Nucleus accumbens (tissue), 56 donors: ENCODE measurements at places on chromosomes 2 and 18.

GRCh38 chr18:79515331-79515730, 119.6 kb downstream of the NFATC1 start:
- DNase-seq: no peak

- DNase-seq: no peak
Measured at GRCh38 chr18:12751503-12751884, 48.7 kb downstream of the PSMG2 start.

- DNase-seq: peak; percentile 93
Measured at GRCh38 chr2:86194751-86195054, 559 bp downstream of the IMMT start.

- no peak for DNase-seq
Measured at GRCh38 chr18:22640281-22640842, 222.6 kb upstream of the CTAGE1 start.

DNA sequence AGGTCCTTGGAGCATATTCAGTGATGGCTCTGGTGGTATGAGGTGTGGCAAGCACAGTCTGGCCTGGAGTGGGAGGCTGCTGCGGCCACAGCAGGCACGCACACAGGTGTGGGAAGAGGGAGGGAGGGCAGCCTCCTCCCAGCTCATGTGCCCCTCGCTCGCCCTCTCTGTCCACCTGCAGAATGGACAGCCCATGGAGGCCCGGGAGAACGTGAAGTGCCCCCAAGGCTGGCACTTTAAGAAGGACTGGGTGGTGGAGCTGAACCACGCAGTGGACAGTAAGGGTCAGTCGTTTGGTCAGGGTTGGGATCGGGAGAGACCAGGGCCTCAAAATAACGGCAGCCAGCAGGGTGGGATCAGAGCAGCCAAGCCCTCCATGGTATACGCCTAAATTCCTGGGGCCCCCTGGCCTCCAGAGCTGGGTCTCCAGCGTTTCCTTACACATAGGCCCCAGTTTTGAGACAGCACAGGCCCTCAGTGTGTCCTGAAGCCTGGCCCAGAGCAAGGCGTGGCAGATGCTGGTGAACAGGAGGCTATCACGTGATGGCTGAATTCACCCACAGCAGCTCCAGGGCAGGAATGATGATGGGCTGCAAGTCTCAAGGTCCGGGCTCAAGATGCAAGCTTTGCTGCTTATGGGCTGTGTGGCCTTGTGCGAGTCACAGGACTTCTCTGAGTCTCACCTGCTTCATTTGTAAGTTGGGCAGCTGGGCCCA, 47.9 kb downstream of the FER1L5 start:
- no peak for DNase-seq

GRCh38 chr2:129464631-129465030, 514.8 kb upstream of the RAB6C start:
- DNase-seq: no peak

GRCh38 chr2:111227716-111228141, 107.0 kb downstream of the BCL2L11 start:
- DNase-seq: no peak

DNA sequence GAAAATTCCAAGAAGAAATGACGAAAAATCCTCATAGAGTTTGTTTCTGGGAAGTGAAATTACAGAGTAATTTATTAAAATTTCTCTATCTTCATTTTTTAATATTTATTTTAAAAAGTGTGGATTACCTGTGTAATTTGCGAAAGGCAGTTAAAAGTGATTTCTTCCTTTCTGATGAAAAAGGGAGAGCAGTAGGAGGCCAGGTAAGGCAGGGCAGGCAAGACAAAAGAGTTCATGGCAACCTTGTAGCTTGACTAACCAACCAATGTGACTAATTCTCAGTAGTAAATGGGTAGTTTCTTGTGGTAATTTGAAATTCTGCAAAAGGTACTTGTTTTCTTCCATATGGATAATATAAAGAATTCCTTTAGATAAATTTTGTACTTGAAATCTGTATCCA, 34.9 kb upstream of the COL5A2 start:
- no peak for DNase-seq

- DNase-seq: no peak
Measured at GRCh38 chr2:241746084-241746483, 11.7 kb downstream of the D2HGDH start.

GRCh38 chr2:105609746-105610402, 134.8 kb upstream of the NCK2 start:
- no peak for DNase-seq

GRCh38 chr2:46073540-46074046, 223.6 kb upstream of the EPAS1 start:
- DNase-seq: no peak

GRCh38 chr2:96945014-96945413, 41.4 kb downstream of the FAM178B start:
- DNase-seq: no peak

- no peak for DNase-seq
Measured at GRCh38 chr18:65411061-65411460, 339.8 kb upstream of the CDH7 start.

- no peak for DNase-seq
Measured at GRCh38 chr2:23453836-23454460, 69.0 kb downstream of the KLHL29 start.

DNA sequence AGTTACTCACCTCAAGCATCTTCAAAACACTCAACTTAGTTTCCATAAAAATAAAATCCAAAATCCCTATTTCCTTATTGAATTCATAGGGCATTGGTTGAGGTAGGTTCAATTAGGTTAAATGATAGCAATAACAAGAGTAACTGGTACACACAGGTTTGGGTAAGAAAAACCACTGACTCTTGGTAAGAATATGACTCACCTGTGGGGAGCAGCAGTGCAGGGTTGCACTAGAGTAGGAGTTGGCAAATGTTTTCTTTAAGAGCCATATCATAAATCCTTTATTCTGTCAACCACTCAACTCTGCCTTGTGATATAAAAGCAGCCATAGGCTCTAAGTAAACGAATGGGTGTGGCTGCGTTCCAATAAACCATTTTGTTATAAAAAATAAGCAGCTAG, 71.4 kb upstream of the CDH20 start:
- no peak for DNase-seq

DNA sequence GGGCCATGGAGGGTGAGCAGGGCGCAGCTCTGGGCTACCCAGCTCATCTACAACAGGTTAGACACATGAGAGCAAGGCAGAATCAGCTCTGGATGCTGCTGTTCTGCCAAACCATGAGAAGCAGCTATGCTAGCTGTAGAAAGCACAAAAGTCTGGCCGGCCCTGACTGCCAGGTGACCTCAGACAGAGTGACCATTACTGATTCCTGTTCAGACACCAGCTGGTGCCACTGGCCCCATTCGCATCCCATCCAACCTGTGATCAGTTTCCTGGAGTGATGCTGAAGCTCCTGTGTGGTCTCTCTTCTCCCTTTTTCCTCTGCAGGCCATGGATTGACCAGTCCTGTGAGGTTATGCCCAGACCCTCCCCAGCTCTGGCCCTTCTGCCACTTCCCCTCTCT, 14.3 kb downstream of the RBMS1 start:
- DNase-seq: no peak

DNA sequence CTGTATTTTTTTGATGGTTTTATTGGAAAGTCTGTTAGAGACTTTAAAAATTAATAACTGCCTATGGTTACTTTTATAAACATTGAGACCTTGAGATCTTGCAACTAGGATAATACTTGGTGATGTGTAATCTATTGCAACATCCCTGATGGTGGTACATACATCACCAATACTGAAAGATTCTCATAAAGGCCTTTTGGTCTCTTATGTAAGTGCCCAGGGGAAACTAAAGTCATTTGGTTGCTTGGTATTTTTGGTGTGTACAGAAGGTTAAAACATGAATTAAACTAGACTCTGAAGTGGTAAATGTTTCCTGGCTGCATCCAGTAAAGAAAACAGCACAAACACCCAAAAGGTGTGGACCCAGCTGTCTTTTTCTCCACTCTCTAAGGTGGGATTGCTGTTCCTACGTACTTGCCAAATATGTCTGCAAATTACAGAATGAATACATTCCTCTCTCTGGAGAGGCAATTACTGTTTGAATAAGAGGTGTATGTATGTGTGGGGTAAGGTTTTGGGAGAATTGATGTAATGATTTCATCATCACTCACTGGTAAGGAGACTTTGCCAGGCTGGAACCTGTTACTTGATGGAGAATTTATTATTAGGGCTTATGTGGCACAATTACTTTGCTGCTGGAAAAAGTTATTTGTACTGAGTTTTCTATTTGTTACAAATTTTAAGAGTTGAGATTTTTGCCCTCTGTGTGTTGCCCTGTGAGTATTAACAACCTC, 3.6 kb downstream of the B3GNT2 start:
- DNase-seq: no peak

DNA sequence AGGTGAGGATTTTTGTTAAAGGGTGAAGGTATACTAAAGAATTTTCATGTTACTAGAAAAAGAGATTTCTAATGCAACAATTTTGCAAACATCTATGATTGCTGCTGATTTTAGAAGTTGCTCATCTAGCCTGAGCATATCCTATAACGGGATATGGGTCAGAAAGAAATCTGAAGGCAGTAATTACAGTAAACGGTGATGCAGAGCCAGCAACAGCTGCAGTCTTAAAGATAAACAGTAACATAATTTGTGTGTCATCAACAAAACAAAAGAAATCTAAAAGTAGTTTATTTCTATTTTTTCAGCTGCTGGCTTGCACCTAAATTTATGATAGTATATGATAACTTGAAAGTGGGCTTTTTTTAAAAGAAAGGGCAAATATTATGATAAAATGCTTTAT, 215.7 kb downstream of the SLC4A10 start:
- DNase-seq: no peak

- no peak for DNase-seq
Measured at GRCh38 chr18:11521853-11522252, 87.5 kb upstream of the SLC35G4 start.

- no peak for DNase-seq
Measured at GRCh38 chr2:26632624-26633185, 8.5 kb downstream of the CIB4 start.

- DNase-seq: no peak
Measured at GRCh38 chr18:79506191-79507075, 110.7 kb downstream of the NFATC1 start.

DNA sequence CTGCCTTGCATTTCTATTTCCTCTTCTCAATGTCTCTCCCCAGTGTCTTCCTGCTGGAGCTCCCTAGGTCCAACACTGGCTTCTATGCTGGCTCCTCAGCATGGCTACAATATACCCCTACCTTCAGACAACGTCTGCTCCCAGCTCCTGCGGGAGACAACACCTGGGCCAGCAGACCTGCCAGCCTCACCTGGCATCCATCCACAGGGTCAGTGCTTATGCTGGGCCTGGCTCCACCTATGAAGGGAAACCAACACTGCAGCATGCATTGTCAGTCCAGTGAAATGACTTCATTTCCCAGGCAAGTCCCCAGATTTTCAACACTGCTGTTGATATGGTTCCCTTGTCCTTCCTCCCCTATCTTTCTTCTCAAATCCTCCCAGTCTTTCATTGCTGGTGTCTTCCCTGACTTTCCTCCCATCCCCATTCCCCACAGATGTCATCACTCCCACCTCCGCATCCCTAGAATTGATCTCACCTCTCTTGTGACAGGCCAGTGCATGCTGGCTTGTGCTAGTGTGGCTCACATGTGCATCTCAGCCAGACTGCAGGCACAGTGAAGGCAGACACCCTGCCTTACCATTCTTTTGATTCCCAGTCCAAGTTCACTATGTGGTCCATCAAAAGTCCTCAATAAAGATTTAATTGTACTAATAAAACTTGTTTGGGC, 98.0 kb downstream of the MYO5B start:
- no peak for DNase-seq

DNA sequence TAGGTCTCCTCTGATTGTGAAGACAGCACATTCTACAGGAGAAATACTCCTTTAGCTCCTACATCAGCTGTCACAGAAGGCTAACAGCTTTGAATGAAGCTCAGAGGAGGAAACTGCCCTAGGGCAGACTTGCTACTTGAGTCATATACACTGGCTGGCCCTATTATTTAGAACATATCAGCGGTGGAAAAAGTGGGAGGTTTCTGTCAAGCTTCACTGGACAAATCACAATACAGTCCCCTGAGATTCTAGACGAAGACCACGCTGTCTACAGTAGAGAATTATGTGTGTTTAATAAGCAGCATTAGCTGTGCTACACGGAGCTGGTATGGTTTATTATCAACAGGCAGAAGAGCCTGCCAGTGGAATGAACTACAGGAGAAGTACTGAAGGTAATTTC, 230.9 kb upstream of the FSIP2 start:
- no peak for DNase-seq

- no peak for DNase-seq
Measured at GRCh38 chr2:218146056-218146455, 20.2 kb downstream of the CXCR2 start.

DNA sequence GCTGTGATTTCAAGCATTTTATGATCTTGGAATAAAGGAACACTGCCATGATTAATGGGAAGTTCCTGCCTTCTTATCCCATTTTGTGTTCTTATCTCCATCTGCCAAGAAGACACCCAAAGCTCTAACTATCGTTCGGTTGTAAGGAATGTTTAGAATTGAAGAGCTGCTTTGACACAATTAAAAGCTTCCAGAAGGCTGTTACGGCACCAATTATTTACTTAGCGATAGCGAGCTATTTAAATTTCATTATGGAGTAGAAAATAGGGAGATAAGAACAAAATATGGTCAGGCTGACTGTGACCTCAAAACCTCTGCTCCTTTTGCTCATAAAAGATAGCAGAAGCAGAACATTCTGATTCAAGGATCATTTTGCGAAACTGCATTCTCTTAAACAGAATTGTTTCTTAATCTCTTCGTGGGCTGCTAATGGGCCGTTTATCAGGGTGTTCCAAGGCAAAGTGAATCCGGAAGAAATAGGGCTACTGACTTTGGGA, 101.6 kb downstream of the SLC4A3 start:
- DNase-seq: no peak

DNA sequence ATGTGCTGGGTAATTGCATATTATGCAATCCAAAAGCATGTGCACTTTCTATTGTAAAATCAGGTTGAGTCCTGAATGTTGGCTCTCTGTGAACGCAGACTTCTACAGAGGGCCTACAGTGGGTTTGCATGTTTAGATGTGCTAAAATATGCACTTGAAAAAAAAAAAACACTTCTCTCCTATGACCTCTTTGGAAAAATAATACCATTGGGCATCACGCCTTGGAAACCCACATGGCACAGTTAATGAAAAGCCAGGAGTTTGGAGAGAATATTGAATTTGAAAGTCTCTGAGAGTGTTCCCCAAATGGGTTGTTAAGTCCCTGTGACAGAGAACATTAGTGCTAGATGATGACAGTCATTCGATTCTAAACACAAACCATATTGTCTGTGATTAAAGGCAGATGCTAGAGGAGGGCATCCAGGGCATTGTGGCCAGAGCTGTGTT, 710.4 kb upstream of the PIK3C3 start:
- no peak for DNase-seq

GRCh38 chr2:156837635-156838370, 401.6 kb downstream of the GPD2 start:
- DNase-seq: no peak

- DNase-seq: no peak
Measured at GRCh38 chr2:159137511-159138241, 148.8 kb downstream of the WDSUB1 start.

GRCh38 chr18:7084080-7085065, 33.2 kb downstream of the LAMA1 start:
- DNase-seq: no peak

DNA sequence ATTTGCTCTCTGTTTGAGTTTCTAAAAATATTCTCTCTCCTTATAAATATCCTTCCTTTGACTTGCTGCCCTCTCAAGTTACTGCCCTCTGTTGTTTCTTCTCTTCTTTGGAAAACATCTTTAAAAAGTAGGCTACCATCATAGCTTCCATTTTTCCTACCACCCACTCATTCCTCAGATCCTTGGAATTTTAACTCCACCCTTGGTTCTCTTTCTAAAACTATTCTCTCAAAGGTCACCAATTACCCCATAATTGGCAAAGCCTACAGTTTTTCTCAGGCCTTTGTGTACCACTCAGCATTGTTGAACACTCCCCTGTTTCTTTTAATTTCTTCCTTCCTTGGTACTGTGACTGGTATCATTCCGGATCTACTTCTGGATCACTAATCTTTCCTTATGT, 43.0 kb upstream of the ITGAV start:
- DNase-seq: no peak
